Stimulated activated CD8-positive, alpha-beta memory T cell treated with anti-CD3 and anti-CD28 coated beads, Interleukin-7, amount 100 ng/mL, for 1 hour (primary cell): ENCODE measurements at places on chromosomes 2 and 18.

GRCh38 chr2:26488463-26489212 lies 10.7 kb upstream of the OTOF start:
- no peak for DNase-seq

- DNase-seq, result no peak
Observed at GRCh38 chr18:33840212-33840593, 262.2 kb downstream of the ASXL3 start.

DNA sequence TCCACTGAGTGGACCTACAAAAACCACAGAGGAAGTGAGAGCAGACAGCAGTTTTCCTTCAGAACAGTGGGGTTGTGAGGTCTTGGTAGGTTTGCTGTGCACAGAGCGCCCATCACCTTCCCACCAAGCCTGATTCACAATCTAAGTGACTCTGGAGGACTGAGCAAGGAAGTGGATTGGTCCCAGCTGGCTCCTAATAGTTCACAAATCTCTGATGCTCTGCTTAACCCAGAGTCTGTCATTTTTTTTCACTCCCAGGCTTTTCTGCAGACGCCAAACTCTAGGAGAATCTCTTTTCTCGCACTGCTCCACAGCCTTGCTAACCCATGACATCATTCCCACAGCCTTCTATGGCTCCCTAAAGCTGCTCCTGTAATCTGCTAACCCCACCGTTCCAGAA lies 280.4 kb downstream of the C1D start:
- no peak for DNase-seq

GRCh38 chr2:15640261-15640711 lies 48.6 kb downstream of the DDX1 start:
- no peak for DNase-seq

DNA sequence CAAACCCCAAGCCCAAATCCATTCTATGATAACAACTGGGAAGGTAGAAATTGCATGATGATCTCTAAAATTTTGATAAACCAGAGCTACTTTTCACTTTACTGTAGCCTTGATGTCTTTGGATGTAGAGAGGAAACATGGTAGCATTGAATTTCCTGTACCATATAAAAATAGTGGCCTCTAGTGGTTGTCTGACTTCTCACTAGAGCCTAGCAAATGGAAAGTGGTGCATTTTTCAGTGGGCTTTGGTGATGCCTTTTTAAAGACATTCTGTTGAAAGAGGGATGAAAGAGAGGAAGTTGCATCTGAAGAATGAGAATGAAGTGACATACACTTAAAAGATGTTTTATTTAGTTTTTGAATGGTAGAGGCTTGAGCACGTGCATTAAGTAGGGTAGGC lies 662.2 kb downstream of the XIRP2 start:
- DNase-seq, result no peak

- no peak for DNase-seq
Observed at GRCh38 chr18:63834471-63835113, 52.9 kb upstream of the SERPINB2 start.

DNA sequence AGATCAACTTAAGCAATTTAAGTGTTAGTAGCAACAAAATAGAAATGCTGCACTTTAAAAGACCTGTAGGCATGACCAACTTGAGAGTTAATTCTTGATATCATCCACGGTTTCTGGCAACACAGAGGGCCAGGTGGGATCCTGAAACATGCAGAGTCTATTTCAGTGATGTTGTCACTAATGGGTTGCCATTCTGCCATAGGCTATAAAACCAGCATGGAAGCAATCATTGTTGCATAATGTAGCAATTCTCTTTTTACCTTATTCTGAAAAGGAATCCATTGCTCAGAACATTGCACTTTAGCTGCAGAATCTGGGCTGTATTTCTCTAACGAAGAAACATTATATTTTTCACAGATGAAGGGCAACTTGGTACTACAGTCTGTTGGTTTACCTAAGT lies 53.9 kb upstream of the CD302 start:
- DNase-seq, result no peak

- no peak for DNase-seq
Observed at GRCh38 chr18:5890331-5891183, 4.8 kb downstream of the TMEM200C start.

- no peak for DNase-seq
Observed at GRCh38 chr18:49160079-49160930, 209.5 kb upstream of the SMAD7 start.

DNA sequence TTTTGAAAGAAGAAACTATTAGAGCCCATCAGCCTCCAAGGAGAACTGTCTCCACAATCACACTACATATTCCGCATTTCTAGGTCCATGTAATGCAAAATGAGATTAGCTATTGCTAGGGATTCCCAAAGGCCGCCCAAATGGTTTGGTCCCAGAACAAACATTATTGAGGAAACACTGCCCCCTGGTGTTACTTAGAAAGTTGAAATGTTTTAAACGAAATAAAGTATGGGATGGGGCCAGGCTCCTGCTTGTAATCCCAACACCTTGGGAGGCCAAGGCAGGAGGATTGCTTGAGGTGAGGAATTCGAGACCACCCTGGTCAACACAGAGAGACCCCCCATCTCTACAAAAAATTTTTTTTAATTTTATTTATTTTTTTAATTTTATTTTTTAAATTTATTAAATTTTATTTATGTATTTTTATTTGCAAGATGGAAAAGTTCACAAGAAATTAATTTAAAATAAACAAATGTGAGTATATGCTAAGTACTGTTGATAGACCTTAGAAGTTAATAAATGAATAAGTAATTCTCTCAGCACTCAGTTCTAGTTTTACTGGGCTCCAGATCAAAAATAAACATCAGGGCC lies 5.5 kb downstream of the NHEJ1 start:
- DNase-seq, result no peak

DNA sequence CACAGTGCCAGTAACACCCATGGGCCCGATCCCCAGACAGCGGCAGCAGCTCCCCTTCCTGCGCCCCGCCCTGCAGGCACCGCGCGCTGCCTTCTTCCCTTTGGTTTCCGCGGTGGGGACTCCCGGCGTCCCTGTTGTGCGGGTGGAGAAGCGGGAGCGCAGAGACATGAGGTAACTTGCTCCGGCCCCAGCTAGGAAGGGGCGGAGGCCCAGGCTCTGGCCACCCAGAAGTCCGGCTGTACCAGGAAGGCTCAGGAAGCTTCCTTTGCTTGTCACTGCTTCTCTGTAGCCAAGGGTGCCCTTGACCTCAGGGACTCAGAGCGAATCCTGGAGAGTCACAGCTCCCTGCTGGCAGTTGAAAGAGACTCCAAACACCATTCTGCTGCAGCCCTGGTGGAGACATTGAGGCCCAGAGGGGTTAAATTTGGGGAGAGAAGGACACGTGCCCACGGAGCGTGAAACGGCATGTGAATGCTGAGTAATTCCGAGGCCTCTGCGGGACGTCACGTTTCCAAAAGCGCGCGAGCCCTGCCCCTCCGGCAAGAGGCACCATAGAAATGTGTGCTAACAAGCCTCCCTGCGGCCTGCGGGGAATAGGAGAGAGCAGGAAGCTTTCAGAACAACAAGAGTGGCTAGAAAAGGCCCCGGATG lies 6.7 kb upstream of the ADCY3 start:
- no peak for DNase-seq

GRCh38 chr2:14678761-14679160 lies 46.2 kb downstream of the LRATD1 start:
- no peak for DNase-seq

DNA sequence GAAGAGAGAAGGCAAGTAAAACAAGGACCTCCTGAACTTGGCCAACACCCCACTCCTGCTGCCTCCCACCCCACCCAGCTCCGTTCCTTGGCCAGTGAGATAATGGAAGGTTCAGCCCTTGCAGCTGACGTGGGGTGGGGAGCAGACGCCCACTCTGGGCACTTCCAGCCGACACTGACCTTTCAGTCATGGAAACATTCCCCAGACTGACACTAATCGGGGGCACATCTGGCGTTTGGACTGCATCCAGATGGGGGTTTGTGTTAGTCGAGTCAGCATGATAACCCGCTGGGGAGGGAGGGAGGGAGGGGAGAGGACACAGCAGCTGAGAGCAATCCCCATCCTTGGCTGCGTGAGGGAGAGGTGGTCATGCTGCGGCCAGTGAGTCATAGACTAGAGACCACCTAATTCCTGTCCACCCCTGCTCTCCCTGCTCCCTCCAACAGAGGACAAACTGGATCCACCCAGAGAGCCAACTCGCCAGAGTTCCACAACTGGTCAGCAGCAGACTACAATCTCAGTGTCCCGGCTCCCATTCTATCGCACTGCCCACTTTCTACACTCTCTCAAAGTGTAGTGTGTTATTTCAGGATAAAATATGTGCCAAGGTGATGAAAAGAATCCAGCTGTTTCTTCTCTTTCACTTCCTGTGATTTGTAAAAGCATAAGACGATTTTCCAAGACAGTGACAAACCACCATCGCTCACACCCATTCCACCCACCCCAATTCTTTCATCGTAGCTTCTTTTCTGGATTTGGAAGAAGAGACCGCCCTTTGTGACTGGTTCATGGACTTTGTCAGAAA lies 115.4 kb upstream of the PKDCC start:
- DNase-seq, result no peak

DNA sequence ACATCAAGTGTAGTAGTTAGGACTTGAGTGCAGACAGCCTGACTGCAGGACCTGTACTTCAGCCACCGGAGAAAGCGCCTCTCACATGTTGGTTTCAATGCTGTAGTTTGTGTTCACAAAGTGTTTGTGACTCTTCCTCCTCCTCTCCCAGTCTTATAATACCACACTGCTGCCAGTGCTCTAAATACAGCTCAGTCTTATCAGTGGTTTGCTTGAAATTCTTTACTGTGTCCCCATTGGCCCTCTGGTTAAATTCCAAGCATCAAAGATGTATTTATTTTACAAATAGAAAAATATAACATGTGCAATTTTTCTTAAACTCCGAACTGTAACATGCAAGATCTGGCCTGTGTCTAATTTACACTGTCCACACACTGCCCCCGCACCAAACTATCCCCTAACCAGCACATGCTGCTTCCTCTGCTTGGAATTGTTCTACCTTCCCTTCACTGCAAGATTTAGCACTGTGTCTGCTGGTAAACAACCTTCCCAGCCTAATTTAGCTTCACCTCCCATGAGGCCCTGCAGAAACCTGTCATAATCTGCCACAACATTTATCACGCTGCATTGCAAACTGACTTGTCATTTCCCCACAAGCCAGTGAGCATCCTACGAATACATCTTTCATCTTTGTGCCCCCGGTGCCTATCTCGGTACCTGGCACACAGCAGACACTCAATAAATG lies 77.1 kb downstream of the SUMO1 start:
- DNase-seq, result no peak

DNA sequence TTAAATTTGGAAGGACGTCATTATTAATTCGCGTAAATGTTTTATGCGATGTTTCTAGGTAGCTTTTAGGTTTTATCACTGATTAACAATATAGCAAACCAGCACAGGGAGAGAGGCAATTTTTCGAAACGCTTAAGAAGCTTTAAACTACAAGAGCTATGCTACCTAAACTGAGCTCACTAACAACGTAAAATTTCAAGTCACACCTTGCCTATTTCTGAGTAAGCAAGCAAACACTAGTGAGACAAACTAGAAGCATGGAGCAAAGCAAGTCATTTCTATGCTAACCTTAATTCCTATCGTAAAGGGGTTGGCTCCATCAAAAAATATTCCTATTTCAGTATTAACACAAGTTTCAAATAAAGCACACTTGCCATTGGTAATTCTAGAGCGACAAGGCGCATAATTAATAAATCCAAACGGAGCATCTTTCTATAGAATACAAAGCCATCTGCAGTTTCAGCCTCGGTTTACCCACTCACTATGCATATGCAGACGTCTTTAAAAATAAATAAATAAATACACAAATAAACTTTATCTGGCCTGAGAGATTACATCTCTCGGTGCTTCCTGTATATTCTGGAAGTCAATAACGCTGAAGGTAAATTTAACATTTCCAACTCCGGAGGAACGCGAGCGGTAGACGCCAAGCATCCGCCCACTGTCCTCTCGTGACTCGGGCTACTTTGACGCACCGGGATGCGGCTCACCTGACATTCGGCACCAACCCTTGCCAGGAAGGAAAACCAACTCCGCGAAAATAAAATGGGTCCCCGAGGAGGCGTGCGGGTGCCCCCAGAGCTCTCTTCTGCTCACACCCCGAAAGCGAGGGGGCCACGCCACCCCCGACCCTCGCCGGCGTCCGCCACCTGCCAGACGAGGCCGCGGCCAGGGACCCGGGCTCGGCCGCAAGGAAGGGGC lies 947 bp downstream of the ITSN2 start:
- DNase-seq, result no peak

GRCh38 chr18:59402432-59403090 lies 43.5 kb upstream of the LMAN1 start:
- DNase-seq, result peak; percentile 43

DNA sequence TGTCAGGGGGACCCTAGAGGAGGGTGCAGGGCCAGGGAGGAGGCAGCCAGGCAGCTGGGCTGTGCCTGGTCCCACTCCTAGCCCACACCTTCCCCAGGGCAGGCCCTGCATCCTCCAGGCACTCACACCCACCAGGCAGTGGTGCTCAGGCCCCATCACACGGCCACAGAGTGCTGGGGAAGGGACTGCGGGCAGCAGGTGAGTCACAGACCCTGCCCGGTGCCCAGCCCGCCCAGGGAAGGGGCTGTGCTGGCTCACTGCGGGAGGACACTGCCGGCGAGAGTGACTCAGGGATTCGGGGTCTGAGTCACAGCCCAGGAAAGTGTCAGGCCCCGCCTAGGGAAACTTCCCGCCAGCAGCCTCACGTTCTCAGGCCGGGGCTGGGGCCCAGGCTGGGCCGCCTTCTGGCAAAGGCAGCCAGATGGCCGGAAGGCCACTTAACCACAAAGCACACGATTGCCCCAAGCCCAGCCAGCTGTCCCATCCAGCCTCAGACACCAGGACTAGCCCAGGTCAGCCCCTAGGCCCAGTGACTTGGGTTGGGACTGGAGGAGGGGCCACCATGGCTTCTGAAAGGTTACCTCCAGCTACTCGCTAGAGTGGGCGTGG lies 42.2 kb downstream of the BIN1 start:
- DNase-seq, result peak; percentile 18

DNA sequence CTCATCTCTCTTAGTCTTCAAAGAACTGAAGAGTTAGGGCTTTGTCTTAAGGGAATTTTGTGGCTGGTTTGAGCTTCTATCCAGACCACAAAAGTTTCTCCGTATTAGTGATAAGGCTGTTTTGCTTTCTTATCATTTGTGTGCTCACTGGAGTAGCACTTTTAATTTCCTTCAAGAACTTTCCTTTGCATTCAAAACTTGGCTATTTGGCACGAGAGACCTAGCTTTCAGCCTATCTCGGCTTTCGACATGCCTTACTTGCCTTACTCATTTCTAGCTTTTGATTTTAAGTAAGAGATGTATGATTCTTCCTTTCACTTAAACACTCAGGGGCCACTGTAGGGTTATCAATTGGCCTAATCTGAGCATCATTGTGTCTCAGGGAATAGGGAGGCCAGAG lies 29.9 kb downstream of the HDHD2 start:
- no peak for DNase-seq

DNA sequence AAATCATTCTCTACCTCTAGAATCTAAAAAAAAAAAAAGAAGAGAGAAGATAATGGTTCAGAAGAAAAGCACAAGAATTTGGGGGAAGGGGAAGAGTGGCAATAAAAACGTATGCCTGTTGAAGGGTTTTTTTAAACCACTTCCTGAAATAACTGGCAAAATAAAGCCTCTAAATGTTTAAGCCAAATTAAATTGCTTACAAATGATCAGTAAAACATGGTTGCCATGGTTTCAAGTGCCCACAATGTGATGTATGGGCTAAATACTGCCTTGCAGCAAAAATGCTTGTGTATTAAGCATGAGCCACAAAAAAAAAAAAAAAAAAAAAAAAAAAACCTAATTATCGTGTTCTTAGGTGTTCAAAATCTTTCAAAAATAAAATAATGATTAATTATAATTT lies 60.8 kb downstream of the RBM43 start:
- no peak for DNase-seq

- DNase-seq, result no peak
Observed at GRCh38 chr2:181395851-181396250, 61.3 kb upstream of the ITGA4 start.
